ENCODE measurements at places on chromosomes 12 and 14.
A peak's percentile ranks its signal among the peaks of the same experiment; 100 is the strongest.

GRCh38 chr12:70230934-70231606 is 12.2 kb upstream of the CNOT2 start:
- no peak for DNase-seq

DNA sequence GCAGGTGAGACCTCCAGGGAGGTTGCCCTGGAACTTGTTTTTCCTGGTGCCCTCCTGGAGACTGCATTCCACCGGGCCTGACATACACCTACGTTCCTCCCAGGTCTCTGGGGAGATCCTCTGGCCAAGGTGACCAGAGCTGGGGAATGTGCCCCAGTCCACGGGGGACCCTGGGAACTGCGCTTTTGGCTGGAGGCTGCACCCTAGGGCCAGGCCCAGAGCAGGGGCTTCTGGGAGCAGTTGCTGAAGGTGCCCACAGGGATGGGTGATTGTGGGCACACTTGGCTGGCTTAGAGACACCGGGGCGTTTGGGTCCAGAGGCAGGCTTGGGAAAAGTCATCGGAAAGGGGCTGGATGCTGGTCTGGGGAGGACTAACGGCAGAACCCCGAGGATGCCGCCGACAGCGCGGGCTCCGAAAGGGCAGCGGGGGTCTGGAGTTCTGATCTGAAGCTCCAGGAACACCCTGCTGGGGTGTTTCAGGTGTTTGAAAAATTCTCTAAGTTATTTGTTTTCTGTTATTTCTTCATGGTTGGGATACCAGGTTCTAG is 36.5 kb upstream of the TDRD9 start:
- no peak for DNase-seq

DNA sequence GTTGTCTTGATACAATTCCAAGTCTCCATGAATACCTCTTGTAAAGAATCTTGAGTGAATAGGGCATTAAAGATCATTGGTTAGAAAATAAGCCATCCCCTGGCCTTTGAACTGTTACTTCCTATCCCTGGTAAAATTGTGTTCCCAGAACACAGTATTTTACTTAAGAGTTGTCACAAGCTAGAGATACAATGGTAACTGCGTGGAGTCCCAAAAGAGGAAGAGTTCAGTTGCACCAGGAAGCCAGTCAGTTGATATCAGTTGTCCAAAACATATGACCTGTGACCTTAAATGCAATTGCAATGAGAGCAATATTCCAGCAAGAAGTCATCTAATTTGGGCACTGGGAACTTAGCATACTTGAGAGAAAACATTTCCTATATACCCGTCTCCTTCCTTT is 117.3 kb downstream of the NEDD1 start:
- no peak for DNase-seq

- peak; percentile 87 for DNase-seq
Measured at GRCh38 chr14:102824832-102825231, 47.6 kb downstream of the TRAF3 start.

DNA sequence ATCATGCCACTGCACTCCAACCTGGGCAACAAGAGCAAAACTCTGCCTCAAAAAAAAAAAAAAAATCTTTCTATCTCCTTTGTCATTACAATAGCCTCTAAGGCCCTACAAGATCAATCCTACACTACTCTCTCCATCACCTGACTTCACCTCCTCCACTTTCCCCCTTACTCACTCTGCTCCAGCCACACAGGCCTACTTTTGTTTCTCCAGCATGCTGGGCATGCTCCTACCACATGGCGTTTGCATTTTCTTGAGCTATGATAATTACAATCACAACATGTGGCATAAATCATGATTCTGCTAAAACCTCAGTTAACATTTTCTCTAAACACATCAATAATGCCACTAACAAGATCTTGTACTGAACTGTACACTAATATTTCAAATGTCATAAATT is 7.8 kb downstream of the PPP1R13B start:
- no peak for DNase-seq

DNA sequence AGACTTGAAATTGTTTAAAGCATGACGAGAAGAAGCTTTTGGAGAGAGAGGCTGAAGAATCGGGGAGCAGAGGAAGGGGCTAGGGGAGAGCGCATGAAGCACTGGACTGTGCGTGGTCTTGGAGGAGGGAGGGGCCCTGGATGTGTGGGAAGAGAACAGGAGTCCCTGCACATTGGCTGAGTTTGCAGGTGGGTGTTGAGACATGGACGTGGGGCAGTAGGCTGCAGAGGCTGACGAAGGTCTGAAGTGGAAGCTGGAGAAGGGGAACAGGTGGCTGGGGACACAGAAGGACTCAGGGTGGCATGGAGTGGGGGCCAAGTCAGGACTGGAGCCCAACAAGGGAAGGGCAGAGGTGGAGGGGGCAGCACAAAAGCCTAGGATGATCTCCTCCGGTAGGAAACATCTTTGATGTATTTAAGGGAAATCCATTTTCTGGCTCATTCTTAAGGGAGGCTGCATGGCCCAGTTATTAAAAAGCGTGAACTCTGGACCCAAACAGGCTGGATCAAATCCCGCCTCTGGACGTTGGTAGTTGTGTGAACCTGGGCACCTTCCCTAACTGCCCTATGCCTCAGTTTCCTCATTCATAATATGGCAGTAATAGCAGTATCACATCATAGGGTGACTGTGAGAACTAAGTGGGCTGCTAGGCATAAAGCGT is 29.0 kb downstream of the ADGRD1 start:
- no peak for DNase-seq
